NCI-H460 (cell line): ENCODE measurements at places on chromosomes 1 and 21. TPM values are rescaled to one million over a fixed set of nuclear protein-coding genes. Genes with fewer than 3 reads are reported as not detected.

Gene FGR
- total RNA-seq, result not detected in 2 replicates

Gene LCE1C
- not detected in 2 replicates for total RNA-seq

Gene C1orf226
- total RNA-seq, result 0.07 and 0.12 TPM in 2 replicates

Gene CFH
- 68.8 and 75.6 TPM in 2 replicates for total RNA-seq

- DNase-seq, result no peak
Measured at GRCh38 chr1:40980068-40980452, 564 bp downstream of the CTPS1 start.

DNA sequence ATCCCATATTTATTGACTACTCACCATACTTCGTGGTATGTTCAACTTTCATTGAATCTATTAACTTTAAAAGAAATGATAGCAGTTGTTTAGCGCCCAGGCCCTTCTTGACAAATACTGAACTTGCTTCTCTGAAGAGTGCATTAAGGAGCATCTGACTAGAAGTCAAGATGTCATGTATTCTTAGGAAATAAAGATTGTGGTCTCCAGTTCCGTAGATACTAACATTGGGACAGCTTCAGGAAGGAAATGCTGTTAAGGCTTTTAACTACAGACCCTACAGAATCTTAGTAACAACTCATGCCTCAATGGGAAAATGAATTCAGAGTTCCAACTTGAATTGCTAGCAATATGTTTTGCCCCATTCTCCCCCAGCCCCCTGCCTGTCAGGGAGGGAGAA is 14.8 kb downstream of the LYST start:
- no peak for DNase-seq

- DNase-seq, result no peak
Measured at GRCh38 chr1:11126569-11126968, 26.9 kb upstream of the EXOSC10 start.

- DNase-seq, result no peak
Measured at GRCh38 chr1:9629445-9630201, 21.9 kb upstream of the PIK3CD start.

DNA sequence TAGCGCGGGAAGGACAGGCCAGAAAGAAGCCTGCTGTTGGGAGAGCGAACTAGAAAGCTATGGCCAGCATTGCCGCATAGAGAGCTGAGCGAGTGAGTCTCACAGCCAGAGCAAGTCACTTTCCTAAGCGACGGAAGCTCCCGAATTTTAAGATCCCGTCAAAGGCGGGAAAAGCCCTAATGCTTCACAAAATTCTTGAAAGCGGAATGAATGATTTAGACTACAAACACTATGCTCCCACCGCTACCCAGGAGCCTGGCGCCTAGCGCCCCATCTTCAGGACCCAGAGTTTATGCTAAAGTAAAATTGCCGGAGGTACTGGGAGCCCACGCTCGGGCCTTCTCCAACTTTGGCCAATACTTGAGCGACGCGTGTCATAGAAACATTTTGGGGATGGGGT is 409.9 kb upstream of the ESRRG start:
- DNase-seq, result no peak

- no peak for DNase-seq
Measured at GRCh38 chr21:44062380-44062779, 44.8 kb upstream of the PWP2 start.

DNA sequence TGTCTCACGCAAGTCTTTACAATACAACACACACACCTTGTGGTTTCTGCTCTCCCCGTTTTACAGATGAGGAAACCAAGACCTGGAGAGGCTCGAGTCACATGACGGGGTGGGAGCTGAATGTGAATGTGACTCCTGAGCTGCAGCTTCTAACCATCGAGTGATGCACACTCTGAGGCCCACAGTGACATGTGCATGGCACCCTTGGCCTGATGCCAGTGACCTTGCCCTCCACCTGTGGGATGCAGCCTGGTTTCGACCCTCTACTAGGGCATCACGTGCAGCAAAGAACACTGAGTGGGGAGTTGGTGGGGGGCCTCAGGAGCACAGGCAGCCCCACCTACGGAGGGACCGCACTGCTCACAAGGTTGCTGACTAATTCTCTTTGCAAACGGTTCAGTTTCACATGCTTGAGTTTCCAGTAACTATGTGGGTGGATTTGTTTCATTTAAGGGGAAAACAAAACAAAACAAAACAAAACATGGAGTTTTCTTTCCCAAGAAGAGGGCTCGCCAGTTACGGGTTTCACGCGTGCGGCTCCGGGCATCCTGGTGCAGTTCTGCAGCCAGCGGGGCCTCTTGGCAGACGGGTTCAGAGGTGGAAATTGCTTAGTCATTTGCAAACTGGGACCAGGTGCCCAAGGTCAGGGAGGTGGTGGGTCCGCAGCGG is 22.9 kb downstream of the SPSB1 start:
- no peak for DNase-seq
